CD4-positive, alpha-beta memory T cell (primary cell): ENCODE measurements at places on chromosomes 2 and 18. TPM values are rescaled to one million over a fixed set of nuclear protein-coding genes. Genes with fewer than 3 reads are reported as not detected.

TIMM21 gene
- 24.2 TPM for total RNA-seq

PAX8 gene
- total RNA-seq = 1.7 TPM

PDE1A gene
- not detected for total RNA-seq

HAAO gene
- 0.44 TPM for total RNA-seq

EMX1 gene
- total RNA-seq = not detected

CIDEA gene
- not detected for total RNA-seq

DNA sequence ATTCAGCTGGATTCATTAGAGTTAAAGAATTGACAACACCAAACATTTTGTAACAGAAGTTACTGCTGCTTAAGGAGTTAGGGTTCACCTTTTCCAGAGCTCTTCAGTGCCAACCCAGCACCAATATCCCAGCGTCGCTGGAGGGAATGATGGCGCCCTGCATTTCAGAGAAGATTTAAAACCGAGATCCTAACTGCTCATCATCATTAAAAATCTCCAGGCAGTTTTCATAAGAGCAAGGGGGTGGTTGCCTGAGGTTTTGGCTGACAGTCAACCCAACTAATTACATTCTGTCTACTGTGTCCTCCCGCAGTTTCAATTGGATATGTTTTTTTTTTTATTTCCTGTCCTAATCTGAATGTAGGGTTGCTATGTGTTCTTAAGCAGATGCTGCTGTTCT lies 509.6 kb upstream of the TCF4 start:
- H3K27me3 ChIP-seq = no peaks in the 10 kb centered on the region
- H3K27ac ChIP-seq = no peak overlapping the region
- no peaks in the 10 kb centered on the region for H3K4me1 ChIP-seq
- no peaks in the 10 kb centered on the region for H3K36me3 ChIP-seq

GRCh38 chr2:96739076-96739632 lies 710 bp downstream of the LMAN2L start:
- H3K4me1 ChIP-seq = peaks cover 36% of the 10 kb centered on the region
- no peaks in the 10 kb centered on the region for H3K27me3 ChIP-seq
- DNase-seq = no peak
- peak overlapping the region; percentile 75 for H3K27ac ChIP-seq

- no peaks in the 10 kb centered on the region for H3K4me1 ChIP-seq
- H3K36me3 ChIP-seq = no peaks in the 10 kb centered on the region
- no peak overlapping the region for H3K27ac ChIP-seq
- H3K4me3 ChIP-seq = no peak overlapping the region
These were observed 76.9 kb upstream of the ODC1 start for GRCh38 chr2:10524851-10525572.

DNA sequence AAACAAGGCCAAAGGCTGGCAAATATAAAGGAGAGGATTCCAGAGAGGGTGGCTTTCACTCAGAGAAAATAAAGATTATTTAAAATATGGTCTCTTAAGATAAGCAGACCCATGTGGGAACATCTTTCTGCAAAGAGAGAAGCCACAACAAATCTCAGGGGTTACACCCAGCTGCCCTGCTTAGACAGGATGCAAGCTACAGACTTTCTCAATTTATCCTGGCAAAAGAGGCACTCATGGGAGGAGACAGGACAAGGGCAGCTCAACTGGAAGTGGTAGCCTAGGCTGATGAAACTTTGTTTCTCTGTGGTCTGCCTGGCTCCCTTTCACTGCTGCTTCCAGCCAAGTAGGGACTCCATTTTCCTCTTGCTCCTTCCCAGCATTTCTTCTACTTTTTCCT lies 25.9 kb upstream of the SULT1C4 start:
- no peaks in the 10 kb centered on the region for H3K36me3 ChIP-seq
- H3K4me1 ChIP-seq = no peaks in the 10 kb centered on the region
- no peak overlapping the region for H3K27ac ChIP-seq
- H3K4me3 ChIP-seq = no peak overlapping the region

- H3K27ac ChIP-seq = no peak overlapping the region
- no peak for DNase-seq
- no peaks in the 10 kb centered on the region for H3K4me1 ChIP-seq
- H3K4me3 ChIP-seq = no peak overlapping the region
- H3K36me3 ChIP-seq = no peaks in the 10 kb centered on the region
These were observed 80.2 kb upstream of the COL3A1 start for GRCh38 chr2:188893972-188894371.

DNA sequence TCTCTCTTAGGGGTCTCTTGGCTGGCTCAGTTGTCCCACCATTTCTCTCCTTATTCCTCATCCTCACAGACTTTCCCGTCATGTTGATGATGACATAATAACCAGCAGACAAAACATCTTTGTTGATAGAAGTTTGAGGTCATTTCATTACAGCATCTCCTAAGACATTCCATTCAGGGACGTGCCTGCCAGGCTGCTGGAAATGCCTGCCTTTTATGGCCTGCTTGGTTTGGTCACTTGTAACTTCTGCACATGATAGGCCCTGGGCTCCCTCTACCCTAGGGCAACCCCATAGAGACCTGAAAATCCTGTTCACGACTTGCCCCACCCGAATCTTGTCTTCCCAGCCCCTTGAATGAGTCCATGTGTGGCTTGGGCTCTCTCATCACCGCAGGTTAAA lies 81.7 kb downstream of the SDC1 start:
- H3K27ac ChIP-seq = no peak overlapping the region
- H3K36me3 ChIP-seq = no peaks in the 10 kb centered on the region
- no peaks in the 10 kb centered on the region for H3K4me1 ChIP-seq
- DNase-seq = no peak

GRCh38 chr18:75504469-75504868 lies 77.0 kb upstream of the SMIM21 start:
- no peaks in the 10 kb centered on the region for H3K4me1 ChIP-seq
- H3K4me3 ChIP-seq = no peak overlapping the region
- no peak for DNase-seq
- no peaks in the 10 kb centered on the region for H3K36me3 ChIP-seq
- H3K27me3 ChIP-seq = no peaks in the 10 kb centered on the region
- no peak overlapping the region for H3K27ac ChIP-seq

DNA sequence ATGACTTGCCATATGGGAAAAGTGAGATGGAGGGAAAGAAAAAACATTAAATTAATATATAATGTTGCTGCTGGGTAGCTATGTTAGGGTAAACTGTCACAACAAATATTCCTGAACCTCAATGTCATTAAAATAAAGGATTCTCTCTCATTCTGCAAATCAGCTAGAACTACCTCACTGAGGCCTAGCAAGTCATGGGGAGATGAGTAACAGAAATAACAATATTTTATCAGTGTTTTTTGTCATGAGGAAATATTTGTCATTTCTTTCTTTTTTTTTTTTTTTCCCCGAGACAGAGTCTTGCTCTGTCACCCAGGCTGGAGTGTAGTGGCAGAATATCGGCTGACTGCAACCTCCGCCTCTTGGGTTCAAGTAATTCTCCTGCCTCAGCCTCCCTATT lies 1282.3 kb upstream of the NRXN1 start:
- no peaks in the 10 kb centered on the region for H3K27me3 ChIP-seq
- H3K4me1 ChIP-seq = no peaks in the 10 kb centered on the region
- H3K36me3 ChIP-seq = no peaks in the 10 kb centered on the region

DNA sequence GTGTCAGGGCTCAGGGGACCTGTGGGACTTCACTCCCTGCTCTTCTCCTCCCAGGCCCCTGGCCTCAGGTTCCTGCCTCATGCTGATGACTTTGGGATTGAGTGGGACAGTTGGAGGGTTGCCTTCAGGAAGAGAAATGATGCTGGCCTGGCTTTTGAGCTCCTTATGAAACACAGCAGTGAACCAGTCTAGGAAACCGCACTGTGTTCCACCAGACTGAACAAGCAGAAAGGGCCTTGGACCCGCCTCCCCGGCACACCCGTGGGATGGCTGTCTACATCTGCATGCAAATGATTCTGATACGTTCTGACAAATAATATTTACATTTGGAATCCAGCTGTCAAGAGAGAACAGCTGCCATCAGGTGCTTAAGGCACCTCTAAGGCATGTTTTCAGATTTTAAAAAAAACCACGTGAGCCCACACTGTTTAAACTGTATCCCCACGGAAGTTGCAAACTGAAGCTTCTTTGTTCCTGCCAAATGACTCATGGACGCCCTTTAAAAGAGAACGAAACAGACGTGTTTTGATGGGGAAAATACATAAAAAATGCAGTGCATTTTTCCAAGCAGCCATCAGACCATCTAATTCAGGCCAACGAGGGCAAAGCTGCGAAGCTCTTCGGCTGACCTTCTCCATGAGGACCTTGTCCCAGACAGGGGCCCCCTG lies 27.6 kb upstream of the ASAP2 start:
- H3K27ac ChIP-seq = no peak overlapping the region
- no peaks in the 10 kb centered on the region for H3K27me3 ChIP-seq
- DNase-seq = no peak
- H3K4me1 ChIP-seq = no peaks in the 10 kb centered on the region

DNA sequence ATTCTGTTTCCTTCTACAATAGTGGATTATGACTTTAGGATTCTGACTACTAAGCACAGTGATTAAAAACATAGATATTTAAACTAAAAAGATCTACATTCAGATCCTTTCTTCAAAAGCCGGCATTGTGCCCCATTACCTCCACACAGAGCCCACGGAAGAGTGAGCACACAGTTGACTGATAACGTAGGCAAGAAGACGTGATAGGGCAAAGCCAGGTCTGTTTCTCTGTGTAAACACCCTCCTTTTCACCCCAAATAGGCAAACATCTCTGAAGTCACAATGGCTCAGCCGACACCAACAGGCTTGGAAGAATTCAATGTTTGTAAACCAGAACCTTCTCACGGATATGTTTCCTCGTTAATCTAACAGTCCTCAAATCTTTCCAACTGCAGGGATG lies 302.9 kb downstream of the CMPK2 start:
- H3K4me3 ChIP-seq = no peak overlapping the region
- H3K36me3 ChIP-seq = no peaks in the 10 kb centered on the region
- no peaks in the 10 kb centered on the region for H3K27me3 ChIP-seq
- H3K4me1 ChIP-seq = no peaks in the 10 kb centered on the region
- no peak overlapping the region for H3K27ac ChIP-seq
- DNase-seq = no peak

DNA sequence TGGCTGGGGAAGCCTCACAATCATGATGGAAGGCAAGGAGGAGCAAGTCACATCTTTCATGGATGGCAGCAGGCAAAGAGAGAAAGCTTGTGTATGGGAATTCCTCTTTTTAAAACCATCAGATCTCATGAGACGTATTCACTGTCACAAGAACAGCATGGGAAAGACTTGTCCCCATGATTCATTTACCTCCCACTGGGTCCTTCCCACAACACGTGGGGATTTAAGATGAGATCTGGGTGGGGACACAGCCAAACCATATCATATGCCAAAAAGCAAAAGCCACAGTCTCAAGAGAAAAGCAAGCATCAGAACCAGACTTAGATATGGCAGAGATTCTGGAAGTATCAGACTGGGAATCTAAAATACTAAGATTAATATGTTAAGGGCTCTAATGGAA lies 30.0 kb upstream of the SCRN3 start:
- peaks cover 18% of the 10 kb centered on the region for H3K36me3 ChIP-seq
- no peaks in the 10 kb centered on the region for H3K4me1 ChIP-seq
- H3K4me3 ChIP-seq = no peak overlapping the region
- H3K27ac ChIP-seq = no peak overlapping the region

DNA sequence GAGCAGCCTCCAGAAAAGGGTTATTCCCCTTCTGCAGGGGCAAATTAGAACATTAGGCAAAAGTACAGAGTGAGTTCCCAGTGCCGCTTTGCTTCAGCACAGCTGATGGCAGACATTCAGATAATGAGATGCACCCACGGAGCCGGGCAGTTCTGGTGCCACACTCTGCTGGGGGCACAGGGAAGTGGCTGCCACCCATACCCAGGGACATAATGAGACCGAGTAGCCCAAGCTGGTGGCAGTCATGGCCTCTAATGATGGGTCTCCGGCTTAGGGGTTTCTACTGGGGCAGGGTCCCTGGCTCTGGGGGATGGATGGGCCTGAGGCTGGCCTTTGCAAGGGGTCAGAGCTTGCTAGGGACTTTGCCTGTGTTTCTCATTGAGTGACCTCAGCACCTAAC lies 26.2 kb downstream of the GLI2 start:
- H3K4me3 ChIP-seq = no peak overlapping the region
- no peaks in the 10 kb centered on the region for H3K36me3 ChIP-seq
- H3K27ac ChIP-seq = no peak overlapping the region
- H3K4me1 ChIP-seq = no peaks in the 10 kb centered on the region
- no peaks in the 10 kb centered on the region for H3K27me3 ChIP-seq

GRCh38 chr2:239545741-239546392 lies 145.0 kb upstream of the HDAC4 start:
- no peak overlapping the region for H3K27ac ChIP-seq
- DNase-seq = no peak
- no peak overlapping the region for H3K4me3 ChIP-seq
- no peaks in the 10 kb centered on the region for H3K36me3 ChIP-seq

GRCh38 chr2:45220227-45220626 lies 211.0 kb upstream of the SIX2 start:
- no peaks in the 10 kb centered on the region for H3K4me1 ChIP-seq
- no peak overlapping the region for H3K4me3 ChIP-seq
- H3K27me3 ChIP-seq = no peaks in the 10 kb centered on the region
- H3K36me3 ChIP-seq = no peaks in the 10 kb centered on the region
- no peak overlapping the region for H3K27ac ChIP-seq

DNA sequence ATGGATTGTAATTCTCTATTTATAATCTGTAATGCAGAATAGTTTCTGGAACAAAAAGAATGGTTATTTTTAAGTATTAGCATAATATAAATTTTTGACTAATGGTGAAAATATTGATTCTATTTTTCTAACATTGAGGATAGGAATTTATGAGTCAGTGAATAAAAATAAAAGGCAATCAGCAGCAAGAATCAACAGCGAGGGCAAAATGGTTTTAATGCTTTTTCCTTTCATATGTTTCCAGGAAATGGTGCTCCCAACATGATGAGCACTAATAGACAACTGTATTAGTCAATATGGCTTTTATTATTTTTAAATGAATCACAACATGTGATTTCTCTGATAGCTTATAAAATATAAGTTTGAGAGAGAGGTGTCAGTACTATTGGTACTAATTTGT lies 90.7 kb upstream of the TFPI start:
- no peak overlapping the region for H3K4me3 ChIP-seq
- no peaks in the 10 kb centered on the region for H3K27me3 ChIP-seq
- no peak overlapping the region for H3K27ac ChIP-seq

DNA sequence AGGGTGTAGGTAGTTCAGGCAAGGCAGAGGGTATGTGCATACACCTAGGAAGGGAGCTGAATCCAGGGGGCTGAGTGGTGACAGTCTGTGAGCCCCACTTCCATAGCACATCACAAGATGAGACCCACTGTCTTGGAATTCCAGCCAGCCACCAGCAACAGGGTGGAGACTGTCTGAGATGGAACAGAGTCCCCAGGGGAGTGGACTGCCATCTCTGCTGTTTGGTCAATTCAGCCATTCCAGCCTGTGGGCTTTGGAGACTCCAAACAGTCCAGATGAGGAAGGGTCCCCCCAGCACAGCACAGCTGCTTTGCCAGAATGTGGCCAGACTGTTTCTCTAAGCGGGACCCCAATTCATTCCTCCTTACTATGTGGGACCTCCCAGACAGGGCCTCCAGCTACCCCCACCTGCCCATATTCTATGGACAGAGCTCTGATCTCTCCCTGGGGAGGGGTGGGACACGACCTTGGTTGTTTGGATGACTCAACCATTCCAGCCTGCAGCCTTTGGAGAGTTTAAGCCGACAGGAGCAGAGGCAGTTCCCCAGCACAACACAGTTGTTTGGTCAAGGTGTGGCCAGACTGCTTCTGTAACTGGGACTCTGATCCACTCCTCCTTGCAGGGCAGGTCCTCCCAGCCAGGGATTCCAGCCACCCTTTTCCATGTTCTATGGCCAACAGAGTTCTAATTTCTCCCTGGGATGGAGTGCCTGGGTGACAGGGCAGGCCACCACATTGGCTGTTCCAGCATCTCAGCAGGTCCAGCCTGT lies 178.0 kb downstream of the RND3 start:
- H3K4me3 ChIP-seq = no peak overlapping the region
- H3K4me1 ChIP-seq = no peaks in the 10 kb centered on the region
- no peaks in the 10 kb centered on the region for H3K27me3 ChIP-seq
- H3K36me3 ChIP-seq = no peaks in the 10 kb centered on the region
- no peak for DNase-seq
